ENCODE measurements at places on chromosomes 12 and 14.

- peak; percentile 5 for DNase-seq
These were observed 381.5 kb upstream of the STXBP6 start for GRCh38 chr14:25431211-25432076.

GRCh38 chr14:71702786-71703185 is 229.4 kb upstream of the RGS6 start:
- no peak for DNase-seq

GRCh38 chr14:72818998-72819397 is 74.9 kb downstream of the DPF3 start:
- no peak for DNase-seq

DNA sequence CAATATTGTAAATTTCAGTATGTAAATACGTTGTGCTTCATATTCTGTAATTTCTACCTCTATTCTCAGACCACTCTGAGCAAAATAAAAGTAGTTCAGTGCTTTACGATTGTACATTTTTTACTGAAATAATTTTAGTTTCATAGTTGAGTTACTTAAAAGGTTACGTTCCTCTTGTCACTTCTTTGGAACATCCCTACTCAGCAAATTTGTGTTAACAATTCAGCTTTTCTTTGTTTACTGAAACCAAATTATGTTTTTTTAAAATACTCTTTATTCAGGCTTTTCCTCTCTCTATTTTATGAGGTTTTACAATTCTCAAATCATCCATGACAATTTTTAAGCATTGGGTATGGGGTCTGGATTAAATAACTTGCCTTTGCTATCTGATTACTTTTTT is 25.8 kb downstream of the CPSF6 start:
- DNase-seq, result no peak

GRCh38 chr12:50174971-50175715 is 8.0 kb upstream of the CERS5 start:
- DNase-seq, result peak; percentile 69

DNA sequence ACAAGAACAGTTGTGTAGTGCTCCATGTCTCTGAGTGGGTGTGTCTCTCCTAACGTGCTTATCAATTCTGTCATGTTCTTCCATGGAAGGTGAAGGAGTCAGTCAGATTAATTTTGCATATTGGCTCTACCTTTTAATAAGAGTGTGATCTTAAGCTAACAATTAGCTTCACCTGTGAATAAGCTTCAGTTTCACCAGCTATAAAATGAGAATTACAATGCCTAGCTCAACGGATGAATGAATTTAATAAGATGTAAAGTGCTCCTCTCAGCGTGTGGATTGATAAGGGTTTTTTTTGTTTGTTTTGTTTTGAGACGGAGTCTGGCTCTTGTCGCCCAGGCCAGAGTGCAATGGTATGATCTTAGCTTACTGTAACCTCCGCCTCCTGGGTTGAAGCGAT is 32.7 kb downstream of the CCDC175 start:
- DNase-seq, result no peak

DNA sequence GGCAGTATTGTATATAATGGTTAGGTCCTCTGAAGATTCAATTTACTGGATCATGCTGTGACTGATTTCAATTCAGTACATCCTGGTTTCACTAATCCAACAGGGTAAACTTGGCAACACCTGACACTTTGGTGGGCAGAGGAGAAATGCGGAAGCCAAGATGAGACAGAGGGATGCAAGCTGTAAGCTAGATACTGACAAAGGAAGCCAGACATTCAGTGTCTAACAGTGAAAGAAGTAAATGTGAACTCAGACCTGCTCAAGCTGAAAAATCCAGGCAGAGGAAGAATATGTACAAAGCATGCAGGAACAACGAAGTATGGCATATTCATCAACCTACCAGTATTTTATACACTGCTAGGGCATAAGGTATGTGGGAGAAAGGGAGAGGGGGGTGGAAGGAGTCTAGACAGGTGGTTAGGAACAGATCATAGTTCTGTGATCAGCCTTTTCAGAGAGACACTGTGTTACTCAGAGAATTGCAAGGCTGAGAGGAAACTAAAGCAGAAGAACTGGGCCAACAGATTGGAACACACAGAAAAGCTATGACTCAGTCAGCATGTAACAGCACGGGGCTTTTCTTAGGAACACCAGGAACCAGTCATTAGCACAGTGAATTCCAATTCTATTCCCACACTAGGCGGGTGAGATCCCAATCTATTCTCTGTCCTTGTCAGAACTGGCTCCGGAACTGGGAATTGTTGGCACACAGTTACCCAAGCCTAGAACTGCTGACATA is 40.3 kb downstream of the NELL2 start:
- DNase-seq, result no peak

GRCh38 chr12:62732861-62733427 is 202.0 kb downstream of the PPM1H start:
- no peak for DNase-seq

DNA sequence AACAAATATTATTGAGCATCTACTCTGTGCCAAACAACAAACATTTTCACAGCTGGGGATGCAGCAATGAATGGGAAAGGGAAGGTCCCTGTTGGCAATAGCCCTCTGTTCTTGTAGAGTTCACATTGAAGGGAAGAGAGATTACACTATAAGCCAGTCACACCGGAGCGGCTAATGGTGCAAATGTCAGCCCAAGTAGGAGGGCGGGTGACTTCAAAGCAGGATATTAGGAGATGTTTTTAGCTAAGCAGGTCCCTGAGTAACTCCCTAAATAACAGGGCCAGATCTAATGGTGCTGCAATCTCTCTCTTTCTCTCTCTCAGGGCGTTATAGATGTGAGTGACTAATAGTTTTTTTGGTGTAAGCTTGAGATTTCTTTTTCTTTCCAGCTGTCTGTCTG is 30.7 kb downstream of the FLVCR2 start:
- DNase-seq, result no peak
